ENCODE measurements at places on chromosomes 16 and 17. TPM values are rescaled to one million over a fixed set of nuclear protein-coding genes. Genes with fewer than 3 reads are reported as not detected.

Gene TAT
- not detected for total RNA-seq

Gene SDR42E1
- 3.7 TPM for total RNA-seq

GRCh38 chr17:21172846-21173245, 41.1 kb downstream of the TMEM11 start:
- no peak for ATAC-seq

Gene TMEM98
- not detected for total RNA-seq

- peak; percentile 7 for ATAC-seq
Observed at GRCh38 chr17:42311240-42312034, 23.1 kb downstream of the STAT5A start.
